NCI-H460 (cell line): ENCODE measurements at places on chromosomes 6 and 20. TPM values are rescaled to one million over a fixed set of nuclear protein-coding genes. Genes with fewer than 3 reads are reported as not detected.

Gene SLC35D3
- not detected in 2 replicates for total RNA-seq

Gene BTNL2
- total RNA-seq, result not detected in 2 replicates

Gene TFAP2D
- total RNA-seq, result not detected in 2 replicates

Gene RIMS1
- total RNA-seq, result 0.02 TPM in 1 of 2 replicates, not detected in the other

- DNase-seq, result no peak
Measured at GRCh38 chr6:65199683-65200082, 507.3 kb downstream of the EYS start.

- no peak for DNase-seq
Measured at GRCh38 chr6:127858727-127859391, 42.0 kb downstream of the THEMIS start.

DNA sequence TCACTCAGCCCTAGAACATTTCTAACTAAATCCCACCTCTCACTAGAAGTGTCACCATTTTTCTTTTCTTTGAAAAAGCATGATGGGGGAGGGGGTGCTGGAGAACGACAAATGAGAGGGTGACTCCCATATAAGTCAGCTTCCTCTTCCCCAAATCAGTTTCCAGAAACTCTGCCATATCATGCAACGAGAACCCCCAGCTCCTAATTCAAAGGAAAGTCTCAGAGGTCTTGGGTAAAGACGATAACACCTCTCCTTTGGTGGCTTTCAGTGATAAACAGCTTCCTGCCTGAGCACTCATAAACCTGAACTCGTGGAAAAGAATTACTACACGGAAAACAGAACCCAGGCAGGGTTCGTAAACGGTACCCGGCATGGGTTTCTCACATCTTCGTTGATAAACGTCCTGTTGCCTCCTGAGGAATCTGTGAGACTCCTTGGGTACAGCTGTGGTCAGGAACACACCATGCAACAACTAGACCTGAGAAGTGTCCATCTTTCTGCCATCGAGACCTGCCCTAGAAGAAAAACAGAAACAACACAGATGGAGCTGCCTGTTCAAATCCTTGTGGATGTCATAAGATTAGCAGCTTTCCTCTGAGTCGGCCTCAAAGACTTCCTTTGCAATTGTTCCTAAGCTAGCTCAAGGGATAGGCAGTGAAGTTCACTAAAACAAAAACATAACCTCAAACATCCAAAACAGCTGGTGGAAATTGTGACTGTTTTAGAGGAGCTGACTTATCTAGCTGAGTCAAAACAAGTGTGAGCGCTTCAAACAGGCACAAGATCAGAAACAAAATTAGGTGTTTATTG is 185.8 kb upstream of the PRDM1 start:
- no peak for DNase-seq

- no peak for DNase-seq
Measured at GRCh38 chr6:19723545-19723944, 113.6 kb upstream of the ID4 start.

GRCh38 chr6:445571-446417 is 54.2 kb downstream of the IRF4 start:
- no peak for DNase-seq

DNA sequence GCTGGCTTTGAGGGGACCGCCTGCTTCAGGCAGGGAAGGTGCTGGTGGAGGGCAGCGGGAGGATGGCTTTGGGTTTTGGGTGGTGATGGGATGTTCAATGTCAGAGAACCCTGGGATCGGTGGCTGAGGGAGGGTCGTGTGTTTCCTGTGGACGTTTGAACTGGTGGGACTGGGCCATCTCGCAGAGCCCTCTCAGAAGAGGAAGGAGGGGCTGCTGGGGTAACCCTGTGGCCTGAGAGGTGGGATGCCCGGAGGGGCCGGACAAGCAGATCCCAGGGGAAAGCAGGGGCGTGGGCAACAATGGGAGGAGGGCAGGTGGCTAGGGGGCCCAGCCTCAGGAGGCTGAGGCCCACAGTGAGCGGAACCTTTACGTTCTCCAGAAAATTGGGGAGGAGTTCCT is 34.9 kb downstream of the PYGB start:
- no peak for DNase-seq

GRCh38 chr6:163843218-163843617 is 428.7 kb downstream of the QKI start:
- no peak for DNase-seq
